ENCODE measurements at places on chromosomes 16 and 17.
A peak's percentile ranks its signal among the peaks of the same experiment; 100 is the strongest.

- no peak for DNase-seq
Measured at GRCh38 chr17:606508-607250, 108.0 kb downstream of the VPS53 start.

DNA sequence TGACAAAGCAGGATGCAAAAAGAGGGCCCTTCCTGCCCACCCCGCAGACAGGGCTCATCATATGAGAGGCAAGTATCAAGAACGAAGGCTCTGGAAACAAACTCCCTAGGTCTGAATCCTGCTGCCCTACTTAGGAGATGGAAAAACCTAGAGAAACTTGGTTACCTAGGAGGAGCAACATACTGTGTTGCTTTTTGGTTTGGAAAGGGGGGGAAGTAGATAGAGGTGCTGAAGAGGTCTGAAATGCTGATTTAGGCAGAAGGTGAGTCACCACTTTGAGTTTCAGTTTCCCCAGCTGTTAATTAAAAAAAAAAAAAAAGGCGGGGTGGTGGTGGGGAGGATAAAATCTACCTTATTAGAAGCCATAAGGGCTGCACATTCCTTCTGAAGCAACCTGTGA lies 1.5 kb downstream of the N4BP1 start:
- no peak for DNase-seq

DNA sequence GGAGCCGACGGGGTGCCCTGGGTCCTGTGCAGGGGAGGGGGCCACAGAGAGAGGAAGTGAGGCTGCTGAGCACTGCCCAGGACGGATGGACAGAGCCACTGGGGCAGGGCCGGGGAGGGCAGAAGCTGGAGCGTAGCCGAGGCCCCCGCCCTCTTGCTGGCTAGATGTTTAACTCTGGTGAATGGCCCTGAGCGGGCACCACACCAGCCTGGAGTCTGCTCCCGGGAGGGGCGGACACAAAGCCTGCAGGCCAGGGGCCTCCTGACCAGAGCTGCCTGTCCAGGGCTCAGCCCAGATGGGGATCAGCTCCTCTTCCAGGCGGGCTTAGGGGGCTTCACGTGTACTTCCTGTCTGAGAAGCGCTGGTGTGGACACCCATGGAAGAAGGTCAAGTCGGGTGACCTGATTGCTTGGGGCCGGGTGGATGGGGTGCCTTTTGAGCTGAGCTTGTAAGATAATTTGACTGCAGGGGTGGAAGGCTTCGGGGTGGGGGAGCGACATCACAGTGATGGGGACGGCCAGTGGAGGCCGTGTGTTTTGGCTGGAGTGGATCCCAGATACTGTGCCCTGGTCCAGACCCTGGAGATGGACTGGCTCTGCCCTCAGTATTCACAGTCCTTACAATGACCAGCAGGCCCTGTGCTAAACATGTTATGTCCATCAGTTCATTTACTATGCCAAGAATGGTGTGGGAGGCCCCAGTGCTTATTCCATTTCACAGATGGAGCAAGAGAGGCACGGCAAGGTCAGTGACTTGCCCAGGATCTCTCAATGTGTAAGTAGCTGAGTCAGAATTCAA lies 33.7 kb upstream of the CIBAR2 start:
- no peak for DNase-seq

- DNase-seq: no peak
Measured at GRCh38 chr16:83870830-83871229, 28.1 kb upstream of the MLYCD start.

DNA sequence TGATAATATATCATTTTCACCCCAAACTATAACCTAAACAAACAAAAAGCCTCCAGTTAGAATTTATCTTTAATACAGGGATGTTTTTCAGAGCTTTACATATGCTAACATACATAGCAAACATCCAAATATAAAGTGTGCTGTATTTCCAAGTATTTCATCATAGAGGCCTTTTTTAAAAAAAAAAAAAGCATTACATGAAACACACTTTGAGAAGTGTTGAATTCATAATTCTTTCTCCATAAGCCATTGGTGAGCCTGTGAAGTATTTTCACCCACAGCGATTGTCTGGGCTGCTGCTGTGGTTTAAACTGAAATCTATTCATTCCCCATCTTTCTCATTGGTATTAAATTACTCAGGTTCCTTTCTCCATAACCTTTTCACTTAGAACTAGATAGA lies 503.4 kb upstream of the CDH8 start:
- no peak for DNase-seq

DNA sequence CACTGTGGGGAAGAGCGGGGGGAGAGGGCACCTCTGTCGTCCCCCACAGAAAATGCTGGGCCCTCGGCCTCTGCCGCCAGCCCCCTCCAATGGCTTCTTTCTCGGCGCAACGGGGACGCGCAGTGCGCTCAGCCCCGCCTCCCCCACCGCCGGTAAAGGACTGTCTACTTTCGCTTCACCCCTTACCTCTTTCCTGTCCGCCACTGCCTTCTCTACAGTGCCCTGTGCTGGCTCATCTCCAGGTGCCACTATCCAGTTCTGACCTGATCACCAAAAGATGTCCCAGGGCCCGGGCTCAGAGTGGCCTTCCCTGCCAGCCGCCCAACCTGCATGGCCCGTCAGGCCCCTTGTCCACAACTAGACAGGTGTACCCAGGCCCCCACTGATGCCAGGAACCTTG lies 7.3 kb downstream of the ENDOV start:
- DNase-seq: no peak

DNA sequence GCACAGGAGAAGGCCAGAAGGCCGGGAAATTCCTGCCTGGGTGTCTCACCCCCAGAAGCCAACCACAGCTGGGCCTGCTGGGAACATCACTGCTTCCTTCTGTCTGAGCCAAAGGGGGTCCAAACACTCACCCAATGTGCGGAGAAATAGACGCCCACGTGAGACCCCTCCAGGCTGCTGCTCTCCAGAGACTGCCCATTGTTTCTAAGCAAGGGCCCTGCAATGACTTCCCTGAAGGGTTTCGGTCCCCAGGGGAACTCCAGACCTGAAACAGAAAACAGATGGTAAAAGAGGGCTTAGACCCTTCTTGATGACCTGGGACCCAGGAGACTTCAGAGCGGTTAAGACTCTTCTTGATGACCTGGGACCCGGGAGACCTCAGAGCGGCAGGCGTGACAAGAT lies 41.3 kb downstream of the MRM3 start:
- DNase-seq: no peak

DNA sequence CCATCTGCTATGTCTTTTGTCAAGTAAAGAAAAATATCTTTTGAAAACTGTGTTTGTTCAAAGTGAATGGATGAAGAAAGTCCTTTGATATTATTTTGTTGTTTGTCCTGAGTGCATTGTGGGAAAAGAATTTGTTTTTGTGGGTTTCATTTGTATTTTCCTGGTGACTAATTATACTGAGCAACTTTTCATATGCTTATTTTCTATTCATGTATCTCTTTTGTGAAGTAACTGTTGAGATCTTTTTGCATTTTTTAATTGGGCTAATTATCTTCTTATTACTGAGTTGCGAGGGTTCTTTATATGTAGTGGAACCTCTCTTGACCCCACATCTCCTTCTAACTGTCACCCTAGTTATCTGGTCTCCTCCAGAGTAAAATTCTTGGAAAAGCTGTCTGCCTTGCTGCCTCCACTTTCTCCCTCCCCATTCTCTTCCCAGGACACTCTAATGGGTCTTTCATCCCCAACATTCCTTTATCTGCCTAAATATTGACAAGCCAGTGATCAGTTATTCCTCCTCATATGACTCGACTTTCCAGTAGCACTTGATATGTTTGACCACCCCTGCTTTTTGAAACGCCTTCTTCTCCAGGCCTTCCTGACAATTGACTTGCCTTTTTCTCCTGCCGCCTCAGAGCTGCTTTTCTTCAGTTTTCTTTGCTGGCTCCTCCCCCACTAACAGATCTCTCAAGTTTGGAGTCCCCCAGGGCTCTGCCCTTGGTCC lies 117.6 kb upstream of the HAS3 start:
- DNase-seq: no peak

DNA sequence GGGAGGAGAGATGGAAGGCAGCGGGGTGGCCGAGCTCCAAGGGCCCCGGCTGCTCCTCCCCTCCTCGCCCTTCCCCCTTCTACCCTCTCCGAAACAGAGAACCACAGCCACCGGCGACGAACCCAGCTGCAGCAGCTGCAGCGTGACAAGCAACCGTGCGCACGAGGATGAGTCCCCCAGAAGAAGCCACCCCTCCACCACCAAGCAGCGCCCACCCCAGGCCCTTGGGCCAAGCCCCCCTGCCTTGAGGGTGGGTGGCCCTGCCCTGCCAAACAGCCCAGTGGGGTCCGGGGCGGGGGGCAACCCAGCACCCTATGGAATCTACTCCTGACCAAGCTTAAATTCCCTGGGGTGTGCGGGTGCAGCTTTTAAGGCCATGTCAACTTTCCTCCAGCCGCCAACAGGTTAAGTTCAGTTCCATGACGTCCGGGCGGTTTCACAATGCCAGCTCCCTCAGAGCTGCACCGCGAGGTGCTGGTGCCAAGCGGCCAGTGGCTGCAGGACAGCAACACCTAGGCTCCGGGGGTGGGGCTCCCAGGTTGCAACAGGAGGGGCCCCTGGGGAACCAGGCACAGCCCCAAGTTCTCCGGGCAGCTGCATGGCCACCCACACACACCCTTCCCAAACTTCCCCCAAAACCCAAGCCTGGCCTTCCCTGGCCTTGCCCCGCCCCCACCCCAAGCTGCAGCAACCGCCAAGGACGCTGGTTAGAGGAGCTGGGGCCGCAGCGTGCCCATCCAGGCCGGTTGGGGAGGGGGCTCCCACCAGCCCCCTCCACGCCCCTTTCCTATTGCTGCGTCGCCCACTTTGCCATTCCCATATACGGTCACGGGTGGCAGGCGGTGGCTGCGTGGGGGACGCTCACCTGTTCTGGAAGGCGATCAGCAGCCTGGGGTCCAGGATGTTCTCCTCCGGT lies 2.0 kb downstream of the CBX4 start:
- DNase-seq: no peak

- DNase-seq: no peak
Measured at GRCh38 chr16:817001-817906, 16.7 kb upstream of the GNG13 start.

DNA sequence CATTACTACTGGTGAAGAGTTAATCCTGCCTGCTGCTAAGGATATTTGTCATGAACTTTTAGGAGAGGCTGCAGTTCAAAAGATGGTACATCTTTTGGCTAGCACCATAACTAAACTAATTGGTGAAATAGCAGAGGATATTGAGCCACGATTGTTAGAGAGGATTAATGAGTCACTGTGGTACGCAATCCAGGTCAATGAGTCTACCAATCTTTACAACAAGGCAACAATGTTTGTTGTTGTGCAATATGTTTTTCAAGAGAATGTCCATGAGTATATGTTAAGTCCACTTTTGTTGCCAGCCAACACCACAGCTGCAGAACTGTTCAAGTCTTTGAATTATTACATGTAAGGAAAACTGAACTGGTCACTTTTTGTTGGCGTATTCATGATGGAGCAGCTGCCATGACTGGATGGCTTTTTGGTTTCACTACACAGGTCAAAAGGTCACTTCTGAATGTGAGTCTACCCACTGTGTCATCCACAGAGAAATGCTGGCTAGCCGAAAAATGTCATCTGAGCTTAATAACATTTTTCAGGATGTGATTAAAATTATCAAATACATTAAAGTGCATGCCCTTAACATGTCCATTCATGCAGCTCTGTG lies 402.6 kb upstream of the KIF2B start:
- no peak for DNase-seq

- no peak for DNase-seq
Measured at GRCh38 chr17:38906460-38907228, 18.8 kb upstream of the LASP1NB start.

- no peak for DNase-seq
Measured at GRCh38 chr16:3101841-3102470, 2.9 kb upstream of the ZSCAN10 start.

DNA sequence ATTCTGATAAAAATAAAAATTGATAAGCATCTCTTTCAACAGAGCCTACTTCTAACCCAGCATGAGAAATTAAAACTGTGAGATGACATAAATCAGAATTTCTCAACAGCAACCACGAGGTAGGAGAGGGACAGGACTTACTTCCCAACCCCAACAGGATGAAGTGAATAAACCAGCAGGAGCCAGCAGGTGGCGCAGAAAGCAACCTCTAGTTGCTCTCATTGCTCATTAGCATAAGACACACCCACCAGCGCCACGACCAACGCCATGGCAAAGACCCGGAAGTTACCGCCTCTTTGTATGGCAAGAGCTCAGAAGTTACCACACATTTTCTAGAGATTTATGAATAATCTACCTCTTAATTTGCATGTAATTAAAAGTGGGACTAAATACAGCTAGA lies 189.4 kb upstream of the CDH8 start:
- peak; percentile 30 for DNase-seq

DNA sequence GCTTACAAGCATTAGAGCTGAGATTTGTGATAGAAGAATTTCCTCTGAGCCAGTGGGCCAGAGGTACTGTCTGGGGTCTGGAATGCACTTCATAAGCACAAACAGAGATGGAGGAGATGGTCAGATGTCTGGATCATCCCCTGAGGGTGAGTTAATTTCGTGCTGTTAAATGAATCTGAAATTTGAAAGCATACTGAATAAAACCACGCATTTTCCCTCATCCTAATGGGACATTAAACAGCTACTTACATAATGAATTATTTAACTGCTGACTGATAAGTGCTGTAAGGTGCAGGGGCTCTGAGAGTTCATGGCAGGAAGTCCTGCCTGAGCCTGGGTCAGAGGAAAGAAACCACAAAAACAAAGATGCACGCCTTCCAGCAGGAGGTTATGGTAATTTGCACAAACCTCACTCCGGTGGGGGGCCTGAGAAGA lies 136.3 kb upstream of the XYLT1 start:
- no peak for DNase-seq

DNA sequence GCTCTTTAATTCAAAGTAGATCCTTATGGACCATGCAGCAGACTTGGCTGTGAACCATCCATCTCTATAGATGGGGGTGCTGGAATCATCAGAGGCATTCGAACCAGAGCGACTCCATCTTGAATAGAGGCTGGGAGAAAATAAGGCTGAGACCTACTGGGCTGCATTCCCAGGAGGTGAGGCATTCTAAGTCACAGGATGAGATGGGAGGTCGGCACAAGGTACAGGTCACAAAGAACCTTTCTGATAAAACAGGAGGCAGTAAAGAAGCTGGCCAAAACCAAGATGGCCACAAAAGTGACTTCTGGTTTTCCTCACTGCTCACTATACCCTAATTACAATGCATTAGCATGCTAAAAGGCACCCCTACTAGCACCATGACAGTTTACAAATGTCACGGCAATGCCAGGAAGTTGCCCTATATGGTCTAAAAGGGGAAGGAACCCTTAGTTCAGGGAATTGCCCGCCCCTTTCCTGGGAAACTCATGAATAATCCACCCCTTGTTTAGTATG lies 89.2 kb upstream of the BRD7 start:
- no peak for DNase-seq

GRCh38 chr17:9221147-9221921 lies 200.0 kb downstream of the NTN1 start:
- no peak for DNase-seq

GRCh38 chr17:74703311-74703710 lies 9.4 kb downstream of the CD300LF start:
- no peak for DNase-seq

GRCh38 chr17:47732399-47733046 lies 513 bp upstream of the TBX21 start:
- DNase-seq: no peak

- DNase-seq: no peak
Measured at GRCh38 chr16:14309001-14309886, 238.1 kb downstream of the MRTFB start.

- DNase-seq: peak; percentile 44
Measured at GRCh38 chr16:90008708-90009145, 10.5 kb downstream of the DBNDD1 start.

Measured in stimulated activated CD4-positive, alpha-beta T cell treated with anti-CD3 and anti-CD28 coated beads, Interleukin-4, amount 100 ng/mL, for 48 hours (primary cell).